ENCODE measurements at places on chromosomes 3 and 15.

- DNase-seq, result no peak
Observed at GRCh38 chr3:132448216-132448961, 31.1 kb downstream of the DNAJC13 start.

GRCh38 chr3:184582646-184583577, 21.3 kb downstream of the EPHB3 start:
- peak; percentile 67 for DNase-seq

- DNase-seq, result no peak
Observed at GRCh38 chr3:149992416-149993058, 21.8 kb upstream of the PFN2 start.

DNA sequence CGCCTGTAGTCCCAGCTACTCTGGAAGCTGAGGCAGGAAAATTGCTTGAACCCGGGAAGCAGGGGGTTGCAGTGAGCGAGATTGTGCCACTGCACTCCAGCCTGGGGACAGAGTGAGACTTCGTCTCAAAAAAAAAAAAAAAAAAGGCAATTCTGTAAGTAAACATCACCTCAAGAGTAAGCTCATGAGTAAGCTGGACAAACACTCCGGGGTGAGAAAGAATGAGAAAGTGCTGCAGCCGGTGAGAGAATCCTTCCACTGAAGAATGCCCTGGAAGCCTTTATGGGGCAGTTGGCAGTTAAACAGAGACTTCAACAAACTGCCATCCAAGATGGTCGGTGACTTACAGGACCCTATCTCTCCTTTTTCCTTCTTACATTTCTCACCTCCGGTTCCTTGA, 47.5 kb downstream of the FEZF2 start:
- no peak for DNase-seq

- DNase-seq, result no peak
Observed at GRCh38 chr3:44424758-44425157, 52.7 kb downstream of the ZNF445 start.

DNA sequence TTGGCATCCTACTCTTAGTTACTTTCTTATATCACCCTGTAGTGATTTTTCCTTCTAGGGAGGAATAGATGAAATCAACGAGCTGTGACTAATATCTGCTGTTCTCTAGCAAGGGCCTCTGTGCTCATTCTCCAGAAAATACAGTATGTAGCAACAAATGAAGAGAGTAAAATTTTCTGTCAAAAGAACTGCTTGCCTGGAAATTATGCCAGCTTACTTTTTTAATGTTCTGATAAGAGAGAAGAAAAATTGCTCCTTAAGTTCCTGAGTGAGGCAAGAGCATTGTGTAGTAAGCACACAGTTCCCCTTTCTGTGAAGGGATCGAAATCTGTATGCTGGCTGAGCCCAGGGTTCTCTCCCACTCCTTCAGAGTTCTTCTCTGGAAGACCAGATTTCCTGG, 51.4 kb upstream of the GK5 start:
- peak; percentile 54 for DNase-seq

DNA sequence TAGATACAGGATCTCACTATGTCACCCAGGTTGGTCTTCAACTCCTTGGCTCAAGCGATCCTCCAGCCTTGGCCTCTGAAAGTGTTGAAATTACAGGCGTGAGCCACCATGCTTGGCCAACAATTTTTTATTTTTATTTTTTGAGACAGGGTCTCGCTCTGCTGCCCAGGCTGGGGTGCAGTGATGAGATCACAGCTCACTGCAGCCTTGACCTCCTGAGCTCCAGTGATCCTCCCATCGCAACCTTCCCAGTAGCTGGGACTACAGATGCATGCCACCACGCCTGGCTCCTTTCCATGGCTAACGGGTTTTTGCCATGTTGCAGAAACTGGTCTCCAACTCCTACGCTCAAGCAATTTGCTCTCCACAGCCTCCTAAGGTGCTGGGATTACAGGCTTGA, 20.2 kb upstream of the PIK3CB start:
- no peak for DNase-seq

GRCh38 chr3:128753715-128754114, 27.7 kb downstream of the RAB7A start:
- no peak for DNase-seq

GRCh38 chr15:59965741-59966140, 38.4 kb upstream of the FOXB1 start:
- DNase-seq, result no peak

DNA sequence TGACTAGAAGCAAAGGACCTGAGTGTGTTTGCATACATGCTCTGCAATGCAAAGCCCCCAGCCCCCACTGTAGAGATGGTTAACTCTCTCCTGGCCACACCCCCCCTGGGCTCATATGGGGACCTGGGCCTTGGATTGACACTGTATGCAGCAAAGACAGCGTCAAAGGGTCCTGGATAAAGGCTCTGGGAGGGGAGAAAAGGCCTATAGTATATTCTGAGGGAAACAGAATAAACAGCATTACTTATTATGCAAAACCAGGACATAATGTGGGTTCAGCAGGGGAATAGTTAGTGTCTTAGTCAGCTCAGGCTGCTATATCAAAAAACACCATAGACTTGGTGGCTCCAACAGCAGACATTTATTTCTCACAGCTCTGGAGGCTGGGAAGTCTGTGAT, 158.7 kb downstream of the APBA2 start:
- no peak for DNase-seq

DNA sequence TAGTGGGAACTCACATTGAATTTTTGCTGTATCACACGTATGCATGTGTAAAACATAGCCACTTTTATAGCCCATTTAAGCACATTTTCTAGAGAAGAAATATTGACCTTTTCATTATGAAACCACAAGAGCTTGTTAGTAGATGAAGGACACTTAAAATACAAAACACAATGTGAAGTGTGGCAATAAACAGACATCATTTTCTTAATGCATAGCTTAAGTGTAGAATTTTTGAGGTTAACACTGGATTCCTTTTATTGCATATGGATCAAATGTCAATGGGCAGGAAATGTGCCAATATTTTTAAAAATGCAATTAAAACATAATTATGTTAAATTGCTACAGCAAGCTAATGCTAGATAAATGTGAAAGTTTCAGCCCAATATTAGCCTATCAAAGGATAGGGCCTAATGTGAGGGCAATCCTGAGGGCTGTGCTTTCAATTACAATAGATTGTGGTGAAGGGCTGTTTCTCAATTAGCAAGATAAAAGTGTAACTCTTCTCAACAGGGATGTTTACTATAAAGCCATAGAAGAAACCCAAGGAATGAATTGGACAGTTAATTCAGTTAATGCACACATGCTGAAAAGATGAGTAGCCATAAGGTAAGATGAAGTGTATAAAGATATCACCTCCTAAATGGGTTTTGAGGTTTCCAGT, 489.0 kb upstream of the CDIN1 start:
- DNase-seq, result no peak

GRCh38 chr3:62057339-62058047, 315.9 kb downstream of the FEZF2 start:
- DNase-seq, result peak; percentile 67

- DNase-seq, result no peak
Observed at GRCh38 chr3:14785207-14786155, 33.3 kb upstream of the FGD5 start.

Measured in renal cortical epithelial cell (primary cell).